Peyer's patch (tissue), 4 donors: ENCODE measurements at places on chromosomes 5 and 9.
A peak's percentile ranks its signal among the peaks of the same experiment; 100 is the strongest.

DNA sequence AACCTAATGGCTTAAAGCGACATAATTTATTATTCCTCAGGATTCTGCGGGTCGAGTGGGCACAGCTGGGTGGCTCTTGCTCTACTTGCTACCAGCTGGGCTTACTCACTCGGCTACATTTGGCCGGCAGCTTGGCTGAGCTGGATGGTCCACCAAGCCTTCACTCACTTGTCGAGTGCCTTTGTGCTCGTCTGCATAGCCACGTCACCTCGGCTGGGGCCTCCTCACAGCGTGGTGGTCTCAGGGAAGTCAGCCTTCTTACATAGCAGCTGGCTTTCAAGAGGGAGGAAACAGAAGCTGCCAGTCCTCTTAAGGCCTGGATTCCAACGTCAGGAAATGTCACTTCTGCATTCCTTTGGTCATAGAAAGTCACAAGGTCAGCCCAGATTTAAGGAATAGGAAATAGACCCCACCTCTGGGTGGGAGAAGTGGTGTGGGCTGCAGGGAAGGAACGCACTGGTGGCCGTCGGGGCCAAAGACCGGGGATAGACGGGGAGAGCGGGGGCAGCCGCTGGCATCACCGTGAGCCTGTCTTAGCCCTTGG is 75.1 kb upstream of the RUFY1 start:
- no peak for DNase-seq

GRCh38 chr5:126523818-126524510 is 71.1 kb downstream of the ALDH7A1 start:
- DNase-seq, result no peak

- DNase-seq, result no peak
These were observed 24.3 kb upstream of the AFF4 start for GRCh38 chr5:132987531-132988408.

- no peak for DNase-seq
These were observed 85.3 kb upstream of the STC2 start for GRCh38 chr5:173413471-173413982.

GRCh38 chr9:98989036-98990000 is 45.6 kb downstream of the COL15A1 start:
- peak; percentile 57 for DNase-seq

DNA sequence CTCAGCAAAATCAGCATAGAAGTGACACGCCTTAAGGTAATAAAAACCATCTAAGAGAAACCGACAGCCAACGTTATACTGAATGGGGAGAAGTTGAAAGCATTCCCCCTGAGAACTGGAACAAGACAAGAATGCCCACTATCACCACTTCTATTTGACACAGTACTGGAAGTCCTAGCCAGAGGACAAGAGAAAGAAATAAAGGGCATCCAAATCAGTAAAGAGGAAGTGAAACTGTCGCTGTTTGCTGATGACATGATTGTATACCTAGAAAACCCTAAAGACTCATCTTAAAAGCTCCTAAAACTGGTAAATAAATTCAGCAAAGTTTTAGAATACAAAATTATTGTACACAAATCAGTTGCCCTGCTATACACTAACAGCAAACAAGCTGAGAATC is 393.3 kb downstream of the KIF4B start:
- no peak for DNase-seq

DNA sequence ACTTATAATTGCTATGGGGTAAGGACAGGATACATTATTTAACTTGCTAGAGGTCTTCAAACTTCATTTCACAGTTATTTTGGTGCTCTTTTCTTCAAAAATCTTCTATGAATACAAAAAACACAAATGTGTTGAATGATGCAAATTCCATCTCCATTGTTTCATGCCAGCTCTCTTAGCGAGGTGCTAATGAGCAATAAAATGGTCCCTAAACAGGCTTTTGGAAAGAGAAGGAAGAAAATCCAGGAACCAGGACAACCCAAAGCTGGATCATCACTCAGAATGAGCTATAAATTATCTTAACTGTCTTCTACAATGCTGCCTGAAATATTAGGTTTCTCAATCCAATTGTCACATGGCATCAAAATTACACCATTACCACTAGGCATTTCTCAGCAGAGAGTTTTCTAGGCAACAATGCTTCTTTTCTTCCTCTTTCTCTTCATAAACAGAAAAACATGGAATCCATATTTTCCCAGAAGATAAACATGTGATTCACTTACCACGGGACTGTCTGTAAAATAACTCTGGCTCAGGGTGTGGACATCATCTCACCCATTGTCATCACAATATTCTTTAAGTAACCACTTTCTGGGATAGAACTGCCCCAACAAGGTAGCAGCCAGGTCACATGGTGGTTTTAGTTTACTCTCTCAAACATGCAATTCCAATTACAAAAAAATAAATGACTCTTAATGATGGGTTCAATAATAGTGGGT is 249.4 kb downstream of the NPR3 start:
- DNase-seq, result no peak

- peak; percentile 88 for DNase-seq
These were observed 19.6 kb downstream of the QSOX2 start for GRCh38 chr9:136225748-136226679.
